ENCODE measurements at places on chromosomes 3 and 15.

DNA sequence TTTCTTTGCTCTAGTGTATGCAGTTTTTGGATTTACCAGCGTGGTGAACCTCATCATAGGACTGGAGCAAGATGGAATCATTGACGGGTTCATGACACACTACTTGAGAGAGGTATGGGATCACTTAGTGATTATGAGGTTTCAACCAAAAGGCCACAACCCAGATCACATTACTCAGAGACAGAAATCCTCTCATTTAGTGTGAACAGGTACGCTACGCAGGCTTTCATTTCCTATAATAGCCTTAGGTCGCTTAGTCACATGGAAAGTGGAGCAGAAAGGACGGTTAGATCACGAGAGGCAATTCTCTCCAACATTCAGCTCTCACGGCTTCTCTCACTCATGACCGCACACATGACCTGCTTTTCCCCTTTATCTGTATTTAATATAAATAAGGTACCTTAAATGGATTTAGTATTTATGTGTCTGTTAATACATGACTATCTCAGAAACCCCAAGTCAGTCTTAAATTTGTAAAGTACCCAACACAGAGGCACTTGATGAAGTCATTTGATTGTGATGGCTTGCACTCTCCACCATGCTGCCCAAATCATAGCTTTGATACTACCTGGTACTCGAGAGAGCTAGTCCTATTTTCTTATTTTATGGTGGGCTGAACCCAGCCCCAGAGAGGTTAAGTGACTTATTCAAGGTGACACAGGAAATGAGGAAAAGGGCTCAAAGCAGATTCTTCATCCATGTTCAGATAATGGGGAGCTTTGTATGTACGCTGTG lies 8.6 kb downstream of the TM6SF1 start:
- DNase-seq, result no peak

GRCh38 chr3:138620431-138620830 lies 11.9 kb downstream of the FAIM start:
- DNase-seq, result no peak

GRCh38 chr3:55501905-55502304 lies 14.8 kb upstream of the WNT5A start:
- no peak for DNase-seq

- DNase-seq, result no peak
Measured at GRCh38 chr3:99966662-99967416, 147.5 kb downstream of the FILIP1L start.

DNA sequence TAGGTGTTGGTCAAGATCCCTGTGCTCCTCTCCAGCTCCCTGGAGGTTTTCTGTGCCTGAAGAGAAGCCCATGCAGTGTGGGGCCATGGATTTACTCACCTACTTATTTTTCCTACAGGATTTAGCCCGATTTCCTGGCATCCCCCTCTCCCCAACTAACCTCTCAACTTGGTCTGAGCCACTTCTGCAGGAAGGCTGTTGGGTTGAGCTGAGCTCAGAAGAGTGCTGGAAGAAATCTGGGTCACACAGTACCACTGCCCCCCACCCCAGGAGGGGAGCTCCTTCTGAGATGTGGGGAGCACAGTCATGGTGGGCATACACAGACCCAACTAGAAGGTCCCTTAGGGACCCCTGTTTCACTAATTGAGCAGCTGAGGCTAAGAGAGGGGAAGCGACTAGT lies 34.4 kb upstream of the SLCO2A1 start:
- no peak for DNase-seq

GRCh38 chr3:50573566-50574443 lies 4.5 kb downstream of the HEMK1 start:
- peak; percentile 62 for DNase-seq

- DNase-seq, result no peak
Measured at GRCh38 chr3:155161640-155162292, 81.6 kb downstream of the MME start.

DNA sequence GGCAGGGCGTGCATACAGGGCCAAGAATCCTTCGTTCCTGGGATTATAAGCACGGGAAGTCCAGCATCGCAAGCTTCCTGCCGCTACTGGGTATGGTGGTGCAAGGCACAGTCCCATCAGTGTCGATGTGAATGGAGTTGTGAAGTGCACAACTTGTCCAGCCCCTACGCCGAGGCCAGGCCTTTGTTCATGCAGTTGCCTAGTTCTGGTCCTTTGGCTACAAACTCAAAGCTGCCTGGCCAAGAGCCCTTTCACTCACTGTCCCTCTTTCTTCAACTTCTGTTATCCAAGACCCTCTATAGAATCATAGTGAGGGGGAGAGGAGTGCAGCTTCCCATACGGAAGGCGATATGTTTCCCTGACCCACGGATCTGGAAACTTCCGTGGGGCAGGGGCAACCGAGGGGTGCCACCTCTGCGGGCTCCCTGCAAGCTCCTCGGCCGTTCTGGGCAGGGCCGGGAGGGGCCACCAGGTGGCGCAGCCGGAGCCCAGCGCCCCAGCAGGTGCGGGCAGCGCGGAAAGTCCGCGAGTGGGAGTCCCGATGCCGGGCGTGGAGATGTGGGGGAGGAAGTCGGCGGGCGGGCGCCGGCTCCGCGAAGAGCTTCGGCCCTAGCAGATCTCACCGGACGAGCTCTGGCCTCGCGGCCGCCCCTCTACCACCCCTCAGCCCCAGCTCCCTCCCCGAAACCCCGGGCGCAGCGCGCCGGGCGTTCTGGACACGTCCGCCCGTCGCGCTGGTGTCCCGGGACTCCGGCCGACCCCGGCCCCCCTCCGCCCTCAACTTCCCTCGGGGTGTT lies 693 bp downstream of the RASGRP1 start:
- peak; percentile 78 for DNase-seq

DNA sequence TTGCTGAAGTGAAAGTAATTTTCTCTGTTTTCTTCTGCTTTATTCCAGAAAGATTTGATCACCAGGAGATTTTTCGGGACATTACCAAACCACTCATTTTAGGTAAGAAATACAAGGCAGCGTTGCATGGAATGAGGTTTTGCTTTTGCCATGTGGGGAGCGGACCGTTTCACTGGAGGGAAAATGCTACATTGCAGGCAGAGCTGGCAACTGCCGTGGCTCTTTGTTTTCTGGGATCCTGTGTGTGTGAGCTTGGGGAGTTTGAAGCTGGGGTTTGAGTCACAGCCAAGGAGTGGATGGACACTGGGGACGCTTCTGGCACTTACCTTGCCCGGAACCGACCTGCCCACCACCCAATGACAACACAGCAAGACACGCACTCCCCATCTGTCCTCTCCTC lies 109.9 kb downstream of the APBA2 start:
- DNase-seq, result no peak
